ENCODE measurements at places on chromosomes 5 and 9.

DNA sequence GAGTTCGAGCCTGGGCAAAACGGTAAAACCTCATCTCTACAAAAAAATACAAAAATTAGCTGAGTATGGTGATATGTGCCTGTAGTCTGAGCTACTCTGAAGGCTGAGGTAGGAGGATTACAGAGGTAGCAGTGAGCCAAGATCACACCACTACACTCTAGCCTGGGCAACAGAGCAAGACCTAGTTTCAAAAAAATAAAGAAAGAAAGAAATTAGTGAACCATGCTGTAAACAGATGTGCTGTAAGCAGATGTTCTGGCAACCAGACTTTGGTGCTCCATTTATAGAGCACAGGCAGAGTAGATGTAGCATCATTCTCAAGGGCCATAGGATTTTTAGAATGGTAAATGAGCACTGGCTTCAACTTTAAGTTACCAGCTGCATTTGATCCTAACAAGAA lies 115.4 kb downstream of the ST8SIA4 start:
- DNase-seq: no peak

DNA sequence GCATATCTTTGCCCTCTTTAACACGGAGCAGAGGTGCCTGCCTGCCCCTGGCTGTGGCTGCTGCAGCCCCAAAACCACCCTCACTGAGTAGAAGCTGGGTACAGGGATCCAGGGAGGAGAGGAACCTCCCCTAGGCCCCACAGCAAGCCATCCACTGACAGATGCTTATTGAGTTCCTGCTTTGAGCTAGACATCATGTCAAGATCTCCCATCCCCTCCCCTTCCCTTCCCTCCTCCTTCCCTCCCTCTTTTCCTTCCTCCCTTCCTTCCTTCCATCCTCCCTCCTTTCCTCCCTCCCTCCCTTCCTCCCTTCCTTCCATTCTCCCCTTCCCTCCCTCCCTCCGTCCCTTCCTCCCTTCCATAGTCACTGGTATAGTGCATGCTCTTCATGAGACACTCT lies 29.3 kb downstream of the GOLGA2 start:
- DNase-seq: no peak

DNA sequence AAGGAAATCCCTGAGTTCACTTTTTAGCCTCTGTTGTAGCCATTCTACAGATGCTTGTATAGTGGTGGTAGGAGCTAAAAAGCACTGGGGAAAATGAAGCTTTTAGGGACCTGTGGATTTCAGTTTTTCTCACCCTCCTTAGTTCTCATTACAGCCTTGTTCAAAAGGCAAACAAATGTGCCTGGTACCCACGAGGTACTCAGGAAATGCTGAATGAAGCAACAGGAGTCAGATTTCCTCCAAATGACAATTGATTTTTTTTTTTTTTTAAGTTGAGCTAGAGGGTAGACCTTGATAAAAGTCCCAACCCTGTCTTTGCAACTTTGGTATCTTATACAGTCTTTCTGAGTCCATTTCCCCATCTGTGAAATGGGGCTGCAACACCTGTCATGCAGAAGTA lies 21.3 kb upstream of the TMOD1 start:
- no peak for DNase-seq

- no peak for DNase-seq
These were observed 1575.9 kb downstream of the EFNA5 start for GRCh38 chr5:106094839-106095238.

GRCh38 chr5:57416278-57416994 lies 66.2 kb downstream of the ACTBL2 start:
- peak; percentile 97 for DNase-seq

DNA sequence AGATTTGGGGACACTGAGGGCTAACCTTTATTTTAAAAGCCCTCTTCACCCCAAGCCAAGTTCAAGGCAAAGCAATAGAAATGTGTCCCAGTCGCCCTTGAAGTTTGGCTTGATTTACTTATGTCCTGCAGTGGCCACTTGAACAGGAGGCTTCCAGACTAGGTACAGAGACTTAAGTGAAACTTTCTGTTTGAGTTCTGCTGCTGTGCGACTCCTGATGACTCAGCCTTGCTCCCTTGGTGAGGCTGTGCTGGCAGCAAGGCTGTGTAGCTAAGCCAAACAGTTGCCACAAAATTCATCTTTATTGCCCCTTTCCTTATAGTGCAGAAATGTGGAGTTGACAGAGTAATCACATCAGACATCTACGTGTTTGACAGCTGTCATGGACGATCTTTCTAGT lies 68.8 kb upstream of the NTRK2 start:
- no peak for DNase-seq

- no peak for DNase-seq
These were observed 233.1 kb upstream of the GAS1 start for GRCh38 chr9:87180361-87180760.

DNA sequence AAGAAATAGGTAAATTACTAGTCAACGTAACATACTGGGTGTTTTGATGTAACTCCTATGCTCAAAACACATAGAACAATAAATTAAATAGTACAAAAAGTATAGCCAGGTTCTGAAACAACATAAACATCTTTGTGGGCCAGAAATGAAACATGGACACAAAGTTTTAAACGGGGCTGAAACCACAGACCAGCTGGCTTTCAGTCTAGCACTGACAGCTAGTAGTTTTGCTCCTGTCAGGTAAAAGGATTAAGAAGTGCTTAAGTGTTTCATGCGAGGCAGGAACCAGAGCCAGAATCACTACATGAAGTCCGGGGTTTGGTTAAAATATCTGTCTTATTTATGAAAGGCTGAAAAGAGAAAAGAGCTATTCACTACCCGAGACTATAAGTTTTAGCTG lies 19.5 kb downstream of the DCAF10 start:
- DNase-seq: no peak

DNA sequence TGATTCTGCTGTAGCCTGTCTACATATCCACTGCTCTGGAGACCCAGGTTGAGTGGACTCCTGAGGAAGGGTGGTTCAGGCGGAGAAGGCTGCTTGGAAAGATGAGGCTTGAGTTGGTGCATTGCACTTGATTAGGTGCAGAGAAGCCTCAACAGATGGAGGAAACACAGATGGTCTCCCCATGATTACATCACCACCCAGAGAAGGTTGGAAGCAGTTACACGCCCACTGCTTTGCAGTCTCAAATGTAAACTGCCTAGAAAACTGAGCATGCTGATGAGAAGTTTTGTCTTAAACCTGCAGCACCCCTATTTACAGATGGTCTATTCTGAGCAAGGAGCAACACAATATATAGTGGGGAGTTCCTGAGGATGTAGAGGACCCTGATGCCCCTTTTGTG lies 266.6 kb downstream of the PIK3R1 start:
- DNase-seq: no peak

- peak; percentile 61 for DNase-seq
These were observed 4.5 kb downstream of the CAMK2A start for GRCh38 chr5:150285114-150285513.

DNA sequence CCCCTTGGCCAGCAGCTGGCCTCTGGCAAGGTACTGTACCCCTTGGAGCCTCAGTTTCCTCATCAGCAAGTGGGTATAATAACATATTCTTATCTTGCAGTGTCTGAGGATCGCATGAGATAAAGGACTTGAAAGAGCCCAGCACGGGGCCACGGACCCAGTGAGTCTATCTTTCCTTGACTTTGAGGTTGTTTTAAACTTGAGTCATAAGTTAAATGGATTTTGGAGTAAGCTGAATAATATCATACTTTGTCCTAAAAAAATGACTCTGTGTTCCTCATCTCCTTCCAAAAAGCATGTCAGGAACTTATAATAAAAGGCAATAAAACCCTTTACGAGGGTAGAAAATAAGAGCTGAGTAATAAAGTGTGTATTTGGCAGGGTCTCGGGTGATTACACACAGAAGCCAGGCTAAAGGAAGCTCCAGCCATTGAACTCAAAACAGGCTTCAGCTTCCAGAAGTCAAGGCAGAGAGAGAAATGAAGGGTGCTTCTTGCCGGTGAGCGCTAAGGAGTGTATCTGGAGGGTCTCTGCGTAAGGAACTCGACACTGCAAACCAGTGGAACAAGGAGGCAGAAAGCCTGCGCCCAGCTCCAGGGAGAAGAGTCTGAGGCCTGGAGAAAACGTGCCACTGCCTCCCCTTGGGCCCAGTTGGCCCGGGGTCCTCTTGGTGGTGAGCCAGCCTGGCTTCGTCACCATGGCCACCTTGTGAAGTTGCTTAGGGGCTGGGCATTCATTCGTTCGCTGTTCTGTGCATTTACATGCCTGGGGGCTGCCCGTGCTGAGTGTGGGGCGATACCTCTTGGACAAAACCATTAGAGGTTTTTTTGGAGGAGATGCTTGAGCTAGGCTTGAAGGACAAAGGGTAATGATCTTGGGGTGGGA lies 72.4 kb upstream of the PHYKPL start:
- DNase-seq: peak; percentile 35

DNA sequence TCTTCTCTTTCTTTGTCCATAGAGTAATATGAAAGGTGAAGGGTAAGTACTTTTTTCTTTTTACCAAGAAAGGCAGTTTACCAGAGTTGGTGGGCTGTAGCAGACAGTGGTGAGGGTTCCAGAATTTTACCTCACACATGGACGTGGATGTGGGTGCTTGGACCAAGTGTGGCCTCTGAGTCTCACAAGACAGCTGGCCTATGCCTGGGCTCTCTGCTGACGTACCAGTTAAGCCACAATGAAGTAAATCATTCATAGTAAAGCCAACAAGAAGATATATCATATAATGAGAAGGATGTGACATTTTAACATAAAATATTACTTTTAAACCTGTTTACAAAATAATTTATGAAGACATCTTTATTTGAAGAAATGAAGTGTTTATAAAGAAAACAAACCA lies 106.0 kb downstream of the PRKACG start:
- DNase-seq: no peak

DNA sequence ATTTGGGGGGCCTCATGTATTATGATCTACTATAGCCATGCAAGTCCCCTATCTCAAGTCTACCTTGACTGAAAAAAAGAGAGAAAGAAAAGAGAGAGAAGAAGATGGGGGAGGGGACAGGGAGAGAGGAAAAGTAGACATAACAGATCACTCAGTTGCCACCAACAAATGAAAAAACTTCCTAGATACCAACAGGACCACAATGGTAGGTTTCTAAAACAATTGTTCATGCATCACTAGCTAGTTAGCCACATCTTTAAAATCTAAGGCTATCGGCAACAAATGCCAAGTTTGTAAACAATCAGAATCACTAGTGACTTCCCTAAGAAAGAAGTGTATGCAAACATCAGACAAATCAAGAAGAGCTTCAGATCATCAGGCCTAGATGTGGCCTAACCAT lies 328.2 kb downstream of the BNC2 start:
- no peak for DNase-seq

GRCh38 chr9:119998614-119999013 lies 581.4 kb downstream of the CDK5RAP2 start:
- DNase-seq: no peak

GRCh38 chr9:8842402-8843193 lies 1043.0 kb upstream of the DMAC1 start:
- DNase-seq: no peak

GRCh38 chr5:103138202-103138690 lies 18.1 kb downstream of the PPIP5K2 start:
- no peak for DNase-seq

- DNase-seq: no peak
These were observed 66.9 kb downstream of the TMEM252 start for GRCh38 chr9:68473790-68474189.

DNA sequence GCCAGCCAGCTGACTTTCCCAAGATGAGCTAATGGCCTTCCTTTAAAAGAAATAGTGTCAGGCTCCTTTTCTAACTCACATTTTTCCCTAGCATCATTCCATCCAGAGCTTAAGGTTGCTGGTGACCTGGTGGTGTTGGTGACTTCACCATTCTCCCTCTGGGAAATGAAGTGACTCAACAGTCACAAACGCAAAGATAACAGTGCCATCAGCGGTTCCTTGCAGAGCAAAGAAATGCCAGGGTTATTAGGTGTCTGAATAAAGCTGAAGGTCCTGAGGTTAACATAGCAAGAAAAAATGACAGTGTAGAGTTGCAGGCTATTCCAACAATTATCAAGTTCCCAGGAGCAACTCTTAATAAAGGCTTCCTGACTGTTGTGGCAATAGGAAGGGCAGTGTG lies 111.8 kb upstream of the SLC44A1 start:
- peak; percentile 94 for DNase-seq

GRCh38 chr5:111703662-111704061 lies 53.3 kb downstream of the NREP start:
- DNase-seq: no peak

Data from fibroblast of skin of right biceps (primary cell).